Activated CD8-positive, alpha-beta T cell treated with anti-CD3 and anti-CD28 coated beads for 36 hours (primary cell): ENCODE measurements at places on chromosomes 7 and 10. TPM values are rescaled to one million over a fixed set of nuclear protein-coding genes. Genes with fewer than 3 reads are reported as not detected.
A peak's percentile ranks its signal among the peaks of the same experiment; 100 is the strongest.

OR9A2 gene
- not detected for total RNA-seq

APBB1IP gene
- 64.8 TPM for total RNA-seq

AIFM2 gene
- 8.2 TPM for total RNA-seq

CALN1 gene
- 0.16 TPM for total RNA-seq

LBX1 gene
- total RNA-seq: not detected

WDR86 gene
- 0.25 TPM for total RNA-seq

FAM24B gene
- total RNA-seq: 9.0 TPM

AFAP1L2 gene
- 6.3 TPM for total RNA-seq

ZNF804B gene
- not detected for total RNA-seq

SPDYE11 gene
- total RNA-seq: not detected

CABCOCO1 gene
- total RNA-seq: not detected

- peak; percentile 39 for DNase-seq
Observed at GRCh38 chr10:86644152-86644793, 10.1 kb upstream of the OPN4 start.

- DNase-seq: no peak
Observed at GRCh38 chr10:69863580-69863979, 61.9 kb downstream of the COL13A1 start.

DNA sequence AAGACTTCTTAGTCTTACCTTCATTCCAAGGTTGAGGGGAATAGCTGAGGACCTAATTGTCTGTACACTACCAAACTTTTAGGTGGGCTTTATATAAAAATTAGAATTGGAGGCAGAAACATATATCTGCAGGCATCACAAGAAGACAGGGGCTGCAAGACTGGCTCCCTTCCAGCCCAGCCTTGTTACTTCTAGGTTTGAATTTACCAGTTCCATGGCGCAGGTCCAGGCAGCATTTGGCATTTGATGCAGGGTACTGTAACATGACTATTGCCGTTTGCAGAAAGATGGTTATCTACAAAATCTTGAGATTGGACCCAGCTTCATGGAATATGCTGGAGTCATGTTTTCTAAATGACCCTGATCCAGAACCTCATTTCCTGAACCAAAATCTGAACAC lies 105.4 kb upstream of the RHOBTB1 start:
- DNase-seq: no peak

GRCh38 chr10:105413997-105414396 lies 772.9 kb downstream of the SORCS3 start:
- no peak for DNase-seq

GRCh38 chr7:25858525-25859411 lies 293.2 kb upstream of the NFE2L3 start:
- peak; percentile 10 for DNase-seq

- no peak for DNase-seq
Observed at GRCh38 chr7:31476073-31476745, 37.7 kb upstream of the ITPRID1 start.

DNA sequence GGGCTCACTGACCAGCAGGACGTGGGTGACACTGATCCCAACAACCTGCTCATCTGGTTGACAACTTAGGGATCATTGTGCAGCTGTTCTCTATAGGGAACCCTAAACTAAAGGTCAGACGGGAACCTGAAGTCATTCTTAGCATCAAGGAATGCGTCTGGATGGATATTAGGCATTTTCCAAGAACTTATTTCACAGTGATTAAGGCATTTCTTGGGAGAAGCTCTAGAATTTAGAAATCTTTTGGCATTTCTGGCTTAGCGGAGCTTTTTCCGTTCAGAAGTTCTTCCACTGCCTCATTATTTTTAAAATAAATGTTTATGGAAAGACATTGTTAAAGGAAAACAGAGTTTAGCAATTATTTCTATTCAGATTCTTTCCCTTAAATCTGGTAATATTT lies 303.3 kb upstream of the IGFBP3 start:
- no peak for DNase-seq

DNA sequence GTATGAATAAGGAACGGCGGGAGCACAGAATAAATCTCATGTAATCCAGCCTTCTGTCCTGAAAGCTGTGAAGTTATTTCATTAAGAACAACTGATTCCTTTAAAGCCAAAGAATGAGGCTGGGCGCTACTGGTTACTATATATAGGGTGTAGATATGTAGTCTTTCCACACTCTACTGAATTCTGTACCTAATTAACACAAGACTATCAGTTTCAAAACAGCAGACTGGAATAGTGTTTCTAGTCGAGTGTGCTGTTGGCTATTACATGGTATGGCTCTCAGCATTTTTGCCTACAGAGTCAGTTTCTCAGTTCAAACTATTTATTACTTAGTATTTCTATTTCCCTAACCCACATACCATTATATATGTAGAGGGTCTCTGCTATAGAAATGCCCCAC lies 163.3 kb downstream of the THSD7A start:
- no peak for DNase-seq

DNA sequence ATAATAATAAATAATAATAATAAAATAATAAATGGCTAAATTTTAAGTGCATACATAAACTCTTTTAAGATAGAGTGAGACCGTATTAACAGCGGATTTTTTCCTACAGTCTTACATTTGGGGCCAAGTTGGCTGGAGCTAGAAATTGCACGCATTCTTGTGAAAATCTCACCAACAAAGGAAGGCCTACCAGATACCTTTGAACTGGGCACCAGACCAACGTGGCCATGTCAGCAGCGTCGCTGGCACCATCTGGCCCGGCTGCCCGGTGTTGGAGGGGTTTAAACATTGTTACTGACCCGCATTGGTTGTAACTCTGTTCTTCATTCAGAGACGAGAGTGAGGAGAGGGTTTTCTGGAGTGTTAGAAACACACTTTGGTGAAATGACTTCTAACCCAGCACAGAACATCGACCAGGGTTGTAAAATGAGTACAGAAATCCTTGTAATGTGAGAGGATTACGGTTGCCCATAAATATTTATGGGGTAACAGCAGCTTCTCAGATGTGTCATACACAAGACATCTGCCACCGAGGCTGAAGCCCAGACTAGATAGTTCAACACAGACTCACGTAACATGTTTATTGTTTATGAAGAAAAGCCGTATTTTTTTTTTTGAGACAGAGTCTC lies 34.6 kb upstream of the UNCX start:
- DNase-seq: no peak

DNA sequence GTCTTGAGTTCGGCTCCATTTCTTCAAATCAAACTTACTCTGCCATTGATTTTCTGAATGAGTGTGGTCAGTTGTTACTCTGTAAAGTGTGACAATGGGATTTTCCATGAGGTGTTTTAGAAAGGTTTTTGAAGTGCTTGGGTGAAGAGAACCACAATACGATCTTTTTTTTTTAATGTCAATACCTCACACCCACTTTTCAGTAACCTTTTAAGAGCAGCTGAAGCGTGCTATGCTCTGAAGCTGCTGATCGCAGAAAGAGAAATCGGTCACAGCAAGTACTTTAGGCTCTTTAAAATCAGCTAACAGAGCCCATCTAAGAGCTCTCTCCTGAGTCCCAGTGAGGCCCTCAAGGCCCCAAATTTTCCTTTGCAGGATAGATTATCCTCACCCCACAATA lies 34.4 kb upstream of the YAE1 start:
- DNase-seq: no peak

DNA sequence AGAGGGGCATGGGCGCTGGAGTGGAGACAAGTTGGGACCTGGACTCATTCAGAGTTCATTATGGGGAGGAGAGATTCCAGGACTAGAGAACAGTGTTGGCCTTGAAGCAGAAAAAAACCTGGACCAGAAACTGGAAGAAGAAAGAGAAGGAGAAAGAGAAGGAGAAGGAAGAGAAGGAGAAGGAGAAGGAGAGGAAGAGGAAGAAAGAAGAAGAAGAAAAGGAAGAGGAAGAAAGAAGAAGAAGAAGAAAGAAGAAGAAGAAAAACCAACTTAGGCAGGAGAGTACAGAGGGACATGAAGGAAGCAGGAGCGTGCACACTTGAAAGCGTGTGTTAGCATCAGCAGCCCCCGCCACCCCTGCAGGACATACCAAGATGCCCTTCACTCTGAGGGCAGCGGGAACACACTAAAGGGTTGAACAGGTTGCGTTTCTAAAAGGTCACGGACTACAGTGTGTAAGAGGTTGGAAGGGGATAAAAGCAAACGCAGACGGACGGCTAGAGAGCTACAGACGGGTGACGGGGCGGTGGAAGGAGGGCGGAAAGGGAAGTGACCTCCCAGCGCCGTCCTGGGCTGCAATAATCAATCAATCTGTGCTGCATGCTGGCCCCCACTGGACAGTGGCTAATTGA lies 95.3 kb downstream of the SEC61G start:
- DNase-seq: no peak

GRCh38 chr10:17685233-17685840 lies 41.4 kb downstream of the STAM start:
- peak; percentile 76 for DNase-seq

- DNase-seq: no peak
Observed at GRCh38 chr7:107687656-107688055, 27.0 kb downstream of the SLC26A4 start.

DNA sequence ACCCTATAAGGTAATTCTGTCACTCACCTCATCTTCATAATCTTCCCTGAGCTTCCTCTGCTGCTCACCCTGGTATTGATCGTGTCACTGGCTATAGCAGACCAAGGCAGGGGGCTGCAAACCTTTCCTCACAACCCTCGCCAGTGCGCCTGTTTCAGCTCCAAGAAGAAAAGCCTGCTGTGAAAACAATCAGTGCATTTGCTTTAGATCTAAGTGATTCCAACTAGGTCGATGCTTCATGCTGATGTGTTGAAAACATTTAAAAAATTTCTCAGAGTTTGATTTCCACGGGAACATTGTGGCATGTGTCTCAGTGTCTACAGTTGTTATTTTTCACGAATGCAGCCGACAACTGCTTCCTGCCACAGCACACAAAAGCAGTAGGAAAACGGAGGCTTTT lies 27.3 kb downstream of the POU6F2 start:
- DNase-seq: no peak

DNA sequence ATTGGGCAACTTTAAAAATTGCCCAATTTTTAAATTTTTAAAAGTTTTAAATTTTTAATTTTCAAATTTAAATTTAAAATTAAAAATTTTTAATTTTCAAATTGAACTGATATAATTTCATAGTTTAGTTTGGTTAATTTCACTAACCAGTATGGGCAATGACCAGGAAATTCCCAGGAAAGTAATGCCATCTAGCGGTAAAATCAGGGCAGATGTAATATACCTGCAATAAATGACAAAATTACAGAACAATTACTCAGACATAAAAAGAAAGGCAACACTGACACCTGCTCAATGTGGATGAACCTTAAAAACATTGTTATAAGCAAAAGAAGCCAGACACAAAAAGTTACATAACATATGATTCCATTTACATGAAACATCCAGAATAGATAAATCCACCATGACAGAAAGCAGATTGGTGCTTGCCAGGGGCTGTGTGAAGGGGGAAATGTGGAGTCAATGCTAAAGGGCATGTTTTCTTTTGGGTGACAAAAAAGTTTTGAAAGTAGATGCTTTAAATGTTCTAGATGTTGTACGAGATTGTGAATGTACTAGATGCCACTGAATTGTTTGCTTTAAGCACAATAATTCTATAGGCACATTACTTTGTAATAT lies 28.6 kb upstream of the SLC16A12 start:
- peak; percentile 28 for DNase-seq

DNA sequence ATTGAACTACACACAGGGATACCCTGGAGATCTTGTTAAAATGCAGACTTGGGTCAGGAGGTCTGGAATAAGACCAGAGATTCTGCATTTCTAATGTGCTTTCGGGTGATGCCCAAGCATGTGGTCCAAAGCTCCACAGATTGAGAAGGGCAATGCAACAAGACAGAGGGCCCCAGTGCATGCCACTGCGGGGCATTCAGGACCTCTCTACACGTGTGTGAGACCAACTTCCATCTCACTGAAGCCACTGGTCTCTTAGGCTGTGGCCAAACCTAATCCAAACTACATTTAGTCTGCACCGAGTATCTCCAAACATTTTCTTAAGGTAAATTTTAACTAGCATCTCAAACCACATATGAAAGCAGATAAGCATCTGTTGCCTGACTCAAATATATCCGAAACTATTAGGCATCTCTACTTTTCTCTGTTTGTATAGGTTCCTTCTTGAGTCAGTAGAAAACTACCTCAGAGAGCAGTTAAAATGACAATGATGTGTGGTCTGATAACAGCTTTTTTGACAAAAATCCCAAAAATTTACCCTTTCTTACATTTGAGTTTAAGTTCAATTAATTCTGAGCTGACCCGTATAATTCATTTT lies 107.5 kb downstream of the ELMO1 start:
- DNase-seq: no peak

DNA sequence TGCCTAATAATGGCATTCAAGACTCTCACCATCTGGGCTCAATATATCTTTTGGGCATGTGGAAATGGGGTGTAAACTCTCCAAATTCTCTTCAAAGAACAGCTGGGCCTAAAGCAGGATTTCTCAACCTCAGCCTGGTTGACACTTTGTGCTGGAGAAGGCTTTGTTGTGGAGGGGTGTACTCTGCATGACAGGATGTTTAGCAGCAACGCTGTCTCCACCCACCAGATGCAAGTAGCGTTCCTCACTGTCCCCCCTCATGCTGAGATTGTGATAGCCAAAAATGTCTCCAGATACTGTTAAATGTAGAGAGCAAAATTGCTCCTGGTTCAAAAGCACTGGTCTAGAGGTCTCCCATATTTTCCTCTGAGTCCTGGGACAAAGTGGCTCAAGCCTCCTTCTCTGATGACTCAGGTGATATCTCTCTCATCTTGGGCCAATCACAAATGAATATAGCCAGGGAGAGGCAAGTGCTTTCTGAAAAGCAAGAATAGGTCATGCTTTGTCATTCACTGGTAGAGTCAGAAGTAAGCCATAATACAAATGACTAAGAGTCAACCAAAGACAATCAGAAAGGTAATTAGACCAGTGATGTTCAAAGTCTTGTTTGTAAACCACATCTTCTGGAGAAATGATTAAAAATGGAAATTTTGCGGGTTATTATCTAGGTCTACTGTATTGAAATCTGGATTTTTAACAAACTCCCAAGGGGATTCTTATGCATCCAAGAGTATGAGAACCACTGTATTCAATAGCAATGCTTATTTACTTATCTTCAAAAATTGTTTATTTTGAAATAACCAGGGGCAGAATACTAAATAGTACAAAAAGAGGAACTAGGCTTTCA lies 330.8 kb downstream of the PTEN start:
- DNase-seq: peak; percentile 48
